Stimulated activated CD4-positive, alpha-beta T cell treated with anti-CD3 and anti-CD28 coated beads, Interleukin-15, amount 100 ng/mL, for 1 hour (primary cell): ENCODE measurements at places on chromosomes 5 and 9.

- DNase-seq: no peak
Observed at GRCh38 chr9:99406939-99407338, 184.9 kb downstream of the SEC61B start.

- DNase-seq: no peak
Observed at GRCh38 chr5:96610747-96611146, 51.4 kb upstream of the CAST start.

- no peak for DNase-seq
Observed at GRCh38 chr9:118422508-118422907, 718.3 kb downstream of the TLR4 start.

DNA sequence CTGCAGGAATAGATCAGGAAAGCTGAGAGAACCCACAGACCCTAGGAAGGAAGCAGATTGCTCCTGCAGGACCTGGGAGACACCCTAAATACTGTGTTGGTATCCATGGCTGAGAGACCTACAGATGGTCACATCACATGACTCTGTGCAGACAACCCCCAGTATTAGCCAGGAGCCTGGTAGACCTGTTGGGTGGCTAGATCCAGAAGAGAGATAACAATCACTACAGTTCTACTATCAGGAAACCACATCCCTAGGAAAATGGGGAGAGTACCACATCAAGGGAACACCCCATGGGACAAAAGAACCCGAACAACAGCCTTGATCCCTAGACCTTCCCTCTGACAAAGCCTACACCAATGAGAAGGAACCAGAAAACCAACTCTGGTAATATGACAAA, 24.2 kb upstream of the MELK start:
- DNase-seq: no peak

DNA sequence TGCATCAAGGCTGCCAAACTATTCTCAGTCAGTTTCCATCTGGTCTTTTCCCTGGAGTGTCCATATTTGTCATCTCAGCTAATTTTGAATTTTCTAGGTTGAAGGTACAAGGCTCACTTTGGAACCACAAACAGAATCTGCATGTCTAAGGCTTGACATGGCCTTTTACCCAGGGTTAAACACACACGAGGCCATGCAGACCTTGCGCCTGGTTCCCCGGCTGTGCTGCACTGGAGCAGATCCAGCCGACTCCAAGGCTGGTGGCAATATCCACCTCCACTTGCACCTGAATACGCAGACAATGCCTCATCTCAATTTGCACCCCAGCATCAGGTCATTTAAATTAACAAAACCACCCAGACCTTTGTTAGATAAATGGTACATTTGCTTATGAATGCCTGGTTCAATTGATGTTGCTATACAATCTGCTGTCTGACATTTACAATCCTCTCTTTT, 276.2 kb downstream of the HSPA4 start:
- DNase-seq: no peak

GRCh38 chr9:5440426-5440825, 2.7 kb upstream of the PLGRKT start:
- no peak for DNase-seq

- no peak for DNase-seq
Observed at GRCh38 chr5:119302916-119303897, 52.6 kb upstream of the TNFAIP8 start.

GRCh38 chr5:143791848-143792731, 19.9 kb upstream of the HMHB1 start:
- no peak for DNase-seq
